ENCODE measurements at places on chromosomes 12 and 14. TPM values are rescaled to one million over a fixed set of nuclear protein-coding genes. Genes with fewer than 3 reads are reported as not detected.

RNASE8 gene
- not detected for total RNA-seq

RND1 gene
- 3.3 TPM for total RNA-seq

- no peak overlapping the region for H3K4me3 ChIP-seq
- H3K27me3 ChIP-seq, result no peaks in the 10 kb centered on the region
- H3K27ac ChIP-seq, result peak overlapping the region; percentile 22
- no peaks in the 10 kb centered on the region for H3K36me3 ChIP-seq
- H3K4me1 ChIP-seq, result no peaks in the 10 kb centered on the region
- no peak for DNase-seq
These were observed 30.1 kb downstream of the CLEC1A start for GRCh38 chr12:10068644-10069043.

DNA sequence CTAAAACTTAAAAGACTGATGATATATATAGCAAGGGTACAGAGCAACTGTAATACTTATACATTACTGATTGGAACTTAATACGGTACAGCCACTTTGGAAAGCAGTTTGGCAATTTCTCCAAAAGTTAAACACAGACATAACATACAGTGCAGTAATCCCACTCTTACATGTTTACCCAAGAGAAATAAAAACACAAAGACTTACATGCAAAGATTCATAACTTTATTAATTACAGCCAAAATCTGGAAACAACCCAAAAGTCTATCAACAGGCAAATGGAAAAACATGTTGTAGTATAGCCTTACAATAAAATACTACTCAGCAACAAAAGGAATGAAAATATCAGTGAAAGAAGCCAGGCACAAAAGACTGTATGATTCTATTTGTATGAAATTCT is 84.6 kb downstream of the GARIN6 start:
- DNase-seq, result no peak
- no peak overlapping the region for H3K4me3 ChIP-seq
- no peaks in the 10 kb centered on the region for H3K36me3 ChIP-seq

KRT75 gene
- not detected for total RNA-seq

DNA sequence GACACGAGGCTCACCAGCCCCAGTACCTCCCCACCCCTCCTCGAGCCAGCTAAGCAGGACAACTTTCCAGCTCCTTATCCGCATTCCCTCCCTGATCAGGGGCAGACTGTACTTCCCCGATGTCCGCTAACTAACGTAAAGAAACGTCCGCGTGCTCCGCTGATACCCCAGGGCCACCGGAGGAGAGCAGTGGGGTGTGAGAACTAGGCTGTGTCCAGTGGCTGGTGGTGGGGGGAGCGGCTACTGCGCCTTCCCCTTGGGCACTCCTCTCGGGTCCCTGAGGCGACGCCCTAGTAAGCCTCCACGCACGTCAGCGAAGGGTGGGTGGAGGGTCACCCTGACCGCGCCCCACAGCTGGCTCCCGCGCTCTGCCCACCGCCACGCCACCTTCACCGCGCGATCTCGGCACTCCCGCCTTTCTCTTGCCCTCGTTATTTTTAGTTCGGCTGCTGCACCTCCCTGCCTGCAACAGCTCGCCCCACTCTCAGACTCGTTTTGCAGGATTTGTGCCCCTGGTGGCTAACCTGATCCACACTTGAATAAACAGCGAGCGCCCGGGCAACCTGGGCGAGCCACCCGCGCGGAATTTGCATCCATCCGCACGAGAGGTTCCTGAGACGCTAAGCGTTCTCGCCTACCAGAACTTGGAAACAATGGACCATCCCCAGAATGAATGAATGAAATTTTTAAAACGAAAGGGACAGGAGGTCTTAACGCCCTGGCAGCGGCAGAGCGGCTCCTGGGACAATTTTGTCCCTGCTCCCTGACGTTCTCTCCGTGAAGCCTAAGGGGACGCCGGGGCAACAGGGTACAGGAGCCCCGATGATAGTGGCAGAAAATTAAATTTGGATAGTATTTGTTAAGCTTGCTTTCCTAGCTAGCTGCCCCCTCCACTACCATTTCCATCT is 6.9 kb upstream of the BMP4 start:
- H3K27me3 ChIP-seq, result no peaks in the 10 kb centered on the region
- no peaks in the 10 kb centered on the region for H3K4me1 ChIP-seq
- H3K36me3 ChIP-seq, result no peaks in the 10 kb centered on the region
- no peak overlapping the region for H3K27ac ChIP-seq
- peak overlapping the region; percentile 26 for H3K4me3 ChIP-seq

- H3K27ac ChIP-seq, result no peak overlapping the region
- no peak for DNase-seq
- no peaks in the 10 kb centered on the region for H3K36me3 ChIP-seq
- H3K4me3 ChIP-seq, result no peak overlapping the region
- H3K4me1 ChIP-seq, result no peaks in the 10 kb centered on the region
These were observed 870.8 kb downstream of the GALC start for GRCh38 chr14:87122166-87122565.

DNA sequence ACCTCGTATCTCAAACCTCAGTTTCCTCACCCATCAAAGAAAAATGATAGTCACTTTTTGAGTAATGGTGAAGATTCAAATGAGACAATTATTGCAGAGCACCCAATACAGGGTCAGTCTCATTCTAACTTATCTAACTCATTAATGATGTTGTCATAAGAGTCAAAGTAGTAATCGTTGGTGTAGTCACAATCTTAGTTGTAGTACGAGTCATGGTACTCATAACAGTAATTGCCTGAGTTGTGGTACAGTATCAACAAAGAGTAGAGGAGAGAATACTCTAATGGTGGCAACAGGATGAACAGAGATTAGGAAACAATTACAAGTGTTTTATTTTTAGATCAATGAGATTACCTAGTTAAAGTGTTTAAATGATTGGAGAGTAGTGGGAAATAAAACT is 93.6 kb upstream of the TMTC2 start:
- H3K27ac ChIP-seq, result no peak overlapping the region
- no peaks in the 10 kb centered on the region for H3K36me3 ChIP-seq
- H3K27me3 ChIP-seq, result no peaks in the 10 kb centered on the region
- H3K4me3 ChIP-seq, result no peak overlapping the region
- H3K4me1 ChIP-seq, result no peaks in the 10 kb centered on the region
- DNase-seq, result no peak

DNA sequence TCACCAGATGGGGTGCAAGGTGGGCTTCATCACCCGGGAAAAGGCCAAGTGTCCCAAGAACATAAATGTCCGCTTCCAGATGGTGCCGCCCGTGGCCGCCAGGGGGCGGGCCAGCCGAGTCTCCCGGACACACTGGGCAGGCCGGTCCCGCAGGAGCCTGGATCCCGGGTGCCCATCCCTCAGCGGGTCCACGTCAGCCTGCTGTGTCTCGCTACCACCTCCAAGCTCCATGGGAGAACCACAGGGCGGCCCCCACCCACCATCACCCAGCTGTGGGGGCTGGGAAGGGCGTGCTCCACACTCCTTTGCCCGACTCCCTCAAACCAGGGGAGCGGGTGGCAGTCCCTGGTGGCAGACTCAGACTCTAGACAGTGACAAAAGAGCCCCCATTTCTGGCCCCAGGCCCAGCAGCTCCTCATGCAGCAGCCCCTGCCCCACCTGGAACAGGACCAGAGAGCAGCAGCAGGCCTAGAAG is 22.0 kb upstream of the NUDT14 start:
- peaks cover 15% of the 10 kb centered on the region for H3K4me1 ChIP-seq
- no peak overlapping the region for H3K4me3 ChIP-seq
- H3K27ac ChIP-seq, result no peak overlapping the region
- H3K27me3 ChIP-seq, result no peaks in the 10 kb centered on the region
- no peaks in the 10 kb centered on the region for H3K36me3 ChIP-seq

DNA sequence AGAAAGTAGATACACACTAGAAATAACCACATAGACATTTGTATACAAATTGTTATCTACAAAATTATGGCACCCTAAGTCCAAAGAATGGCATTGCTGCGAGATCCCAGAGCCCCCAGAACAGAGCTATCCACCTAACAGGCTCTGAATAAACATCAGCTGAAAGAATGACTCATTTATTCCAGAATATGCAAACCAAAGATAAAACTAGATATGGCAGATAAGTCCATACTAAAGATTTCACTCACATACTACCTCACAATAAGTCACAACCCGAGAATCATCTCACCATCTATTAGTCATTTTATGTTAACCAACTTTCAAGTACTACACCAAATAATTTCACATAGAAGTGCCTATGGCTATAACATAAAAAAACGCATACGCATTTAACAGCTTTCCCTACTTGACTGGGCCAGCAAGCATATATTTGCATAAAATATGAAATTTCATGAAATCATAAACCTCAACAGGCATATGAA is 5.6 kb downstream of the CNIH1 start:
- no peaks in the 10 kb centered on the region for H3K27me3 ChIP-seq
- no peak for DNase-seq
- H3K27ac ChIP-seq, result no peak overlapping the region
- H3K4me3 ChIP-seq, result no peak overlapping the region

- no peaks in the 10 kb centered on the region for H3K36me3 ChIP-seq
- no peaks in the 10 kb centered on the region for H3K4me1 ChIP-seq
- H3K27ac ChIP-seq, result no peak overlapping the region
- no peaks in the 10 kb centered on the region for H3K27me3 ChIP-seq
- H3K4me3 ChIP-seq, result no peak overlapping the region
These were observed 70.7 kb downstream of the PLEKHA5 start for GRCh38 chr12:19200261-19200660.

DNA sequence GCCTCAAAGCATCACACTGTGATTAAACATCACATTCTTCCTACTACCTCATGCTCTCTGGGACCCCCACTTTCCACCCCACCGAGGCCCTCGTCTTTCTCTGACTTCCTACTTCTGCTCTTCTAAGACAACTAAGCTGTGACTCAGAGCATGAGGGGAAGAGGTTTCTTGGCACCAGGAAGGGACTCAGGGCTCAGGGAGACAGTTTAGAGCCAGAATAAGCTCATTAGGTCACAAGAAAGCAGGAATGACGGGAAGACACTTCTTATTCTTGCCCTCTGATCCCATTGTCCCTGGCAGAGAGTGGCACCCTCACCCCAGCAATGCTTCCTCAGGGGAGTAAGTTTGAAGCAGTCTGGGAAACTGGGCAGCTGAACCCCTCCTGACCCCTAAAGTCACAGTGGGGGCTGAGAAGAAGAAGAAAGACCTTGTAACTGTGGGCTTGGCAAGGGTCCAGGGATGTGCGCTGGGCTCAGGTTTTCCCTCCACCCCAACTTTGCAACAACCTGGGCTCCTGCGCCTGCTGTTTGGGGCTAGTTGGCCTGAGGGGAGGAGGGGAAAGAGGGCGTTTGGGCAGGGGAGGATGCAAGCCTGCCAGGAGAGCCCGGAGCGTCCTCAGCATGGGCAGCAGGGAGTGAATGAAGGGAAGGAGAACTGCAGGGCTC is 64.6 kb upstream of the ACTN1 start:
- no peaks in the 10 kb centered on the region for H3K36me3 ChIP-seq
- H3K27ac ChIP-seq, result peak overlapping the region; percentile 83
- DNase-seq, result no peak
- H3K4me1 ChIP-seq, result peaks cover 23% of the 10 kb centered on the region
- H3K27me3 ChIP-seq, result no peaks in the 10 kb centered on the region

DNA sequence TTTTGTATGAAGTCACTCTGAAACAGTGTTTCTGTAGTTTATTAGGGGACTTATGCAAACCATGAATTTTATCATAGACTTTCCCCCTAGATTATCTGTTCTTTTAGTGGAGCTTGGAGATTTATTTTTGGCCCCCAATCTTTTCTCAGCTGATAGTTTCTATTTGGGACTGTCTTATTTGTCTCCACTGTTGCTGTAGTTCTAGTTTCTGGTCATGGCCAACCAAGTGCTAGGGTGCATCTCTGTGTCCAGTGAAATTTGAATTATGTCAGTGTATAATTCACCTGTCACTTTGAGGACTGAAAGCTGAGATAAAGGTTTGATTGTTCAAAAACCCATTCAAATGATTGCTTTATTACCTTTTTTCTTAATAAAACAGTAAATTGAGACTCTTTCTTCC is 61.3 kb downstream of the KTN1 start:
- peaks cover 5% of the 10 kb centered on the region for H3K36me3 ChIP-seq
- H3K4me3 ChIP-seq, result no peak overlapping the region
- DNase-seq, result no peak
- H3K4me1 ChIP-seq, result no peaks in the 10 kb centered on the region
- no peak overlapping the region for H3K27ac ChIP-seq
- no peaks in the 10 kb centered on the region for H3K27me3 ChIP-seq

NKX2-1 gene
- not detected for total RNA-seq

GRCh38 chr12:130876758-130877157 is 4.9 kb downstream of the RAN start:
- peaks cover 6% of the 10 kb centered on the region for H3K36me3 ChIP-seq
- no peaks in the 10 kb centered on the region for H3K4me1 ChIP-seq
- DNase-seq, result no peak
- no peaks in the 10 kb centered on the region for H3K27me3 ChIP-seq
- H3K4me3 ChIP-seq, result no peak overlapping the region

STYK1 gene
- 4.9 TPM for total RNA-seq

DNA sequence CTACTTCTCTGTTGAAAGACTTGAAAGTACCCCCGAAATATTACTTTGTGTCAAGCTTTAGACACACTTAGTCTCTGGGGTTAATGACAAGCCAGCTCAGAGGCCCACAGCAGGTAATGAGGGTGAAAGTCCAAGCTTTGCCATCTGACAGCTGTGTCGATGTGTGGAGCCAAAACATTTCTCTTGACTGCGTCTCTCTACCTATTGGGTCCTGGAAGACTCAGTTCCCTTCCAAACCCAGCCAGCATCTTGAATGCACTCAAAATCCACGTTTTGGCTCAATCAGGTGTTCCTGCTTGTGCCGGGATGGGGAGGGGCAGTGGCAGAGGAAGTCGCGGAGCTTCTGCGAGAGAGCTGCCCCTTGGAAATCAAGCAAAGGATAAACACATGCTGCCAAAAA is 3.2 kb downstream of the PLXNC1 start:
- peaks cover 17% of the 10 kb centered on the region for H3K27me3 ChIP-seq
- H3K27ac ChIP-seq, result no peak overlapping the region
- no peak for DNase-seq
- no peaks in the 10 kb centered on the region for H3K36me3 ChIP-seq
- no peaks in the 10 kb centered on the region for H3K4me1 ChIP-seq
- H3K4me3 ChIP-seq, result no peak overlapping the region

PPFIA2 gene
- total RNA-seq, result 0.44 TPM

PRH2 gene
- not detected for total RNA-seq

SHMT2 gene
- 63.3 TPM for total RNA-seq

GRCh38 chr14:67618617-67619063 is 1.1 kb upstream of the ARG2 start:
- DNase-seq, result no peak
- H3K4me3 ChIP-seq, result no peak overlapping the region
- no peaks in the 10 kb centered on the region for H3K27me3 ChIP-seq
- H3K4me1 ChIP-seq, result no peaks in the 10 kb centered on the region
- peak overlapping the region; percentile 91 for H3K27ac ChIP-seq

Data from breast epithelium (tissue), 4 donors.